ENCODE measurements at places on chromosomes 16 and 17. TPM values are rescaled to one million over a fixed set of nuclear protein-coding genes. Genes with fewer than 3 reads are reported as not detected.

GRCh38 chr16:82776470-82777146 is 149.8 kb downstream of the CDH13 start:
- peaks cover 2% of the 10 kb centered on the region for H3K4me1 ChIP-seq
- H3K4me3 ChIP-seq: no peak overlapping the region
- H3K27ac ChIP-seq: no peak overlapping the region
- no peak for DNase-seq
- no peaks in the 10 kb centered on the region for H3K27me3 ChIP-seq

DNA sequence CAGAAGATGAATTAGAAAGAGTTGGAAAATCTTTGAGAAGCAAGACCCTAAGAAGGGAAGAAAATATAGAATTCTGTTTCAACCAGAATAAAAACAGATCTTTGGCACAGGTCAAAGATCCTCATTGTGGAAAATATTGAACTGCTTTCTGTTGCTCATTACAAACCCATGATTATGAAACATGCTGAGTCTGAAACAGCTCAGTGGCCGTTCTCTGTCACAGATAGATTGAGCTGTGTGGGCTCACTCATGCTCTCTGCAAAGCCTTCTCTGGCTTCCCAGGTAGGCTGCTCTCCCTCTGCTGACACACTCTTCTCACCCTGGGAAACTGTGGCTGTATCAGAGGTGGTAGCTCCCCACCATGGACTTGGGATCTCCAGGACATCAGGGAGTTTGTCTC is 3.4 kb upstream of the KRT38 start:
- H3K36me3 ChIP-seq: no peaks in the 10 kb centered on the region
- H3K4me1 ChIP-seq: no peaks in the 10 kb centered on the region
- DNase-seq: no peak
- no peak overlapping the region for H3K27ac ChIP-seq
- peaks cover 21% of the 10 kb centered on the region for H3K27me3 ChIP-seq
- no peak overlapping the region for H3K4me3 ChIP-seq

Gene LUC7L3
- 86.1 TPM for total RNA-seq

GRCh38 chr17:17376362-17376761 is 73.2 kb downstream of the NT5M start:
- H3K4me1 ChIP-seq: no peaks in the 10 kb centered on the region
- no peaks in the 10 kb centered on the region for H3K36me3 ChIP-seq
- DNase-seq: no peak
- no peak overlapping the region for H3K4me3 ChIP-seq
- no peak overlapping the region for H3K27ac ChIP-seq

GRCh38 chr17:18950944-18951905 is 740 bp upstream of the SLC5A10 start:
- no peak for DNase-seq
- no peaks in the 10 kb centered on the region for H3K36me3 ChIP-seq
- no peak overlapping the region for H3K27ac ChIP-seq
- H3K4me3 ChIP-seq: no peak overlapping the region
- H3K27me3 ChIP-seq: peaks cover 24% of the 10 kb centered on the region

GRCh38 chr17:56144223-56144622 is 9.1 kb upstream of the ANKFN1 start:
- no peaks in the 10 kb centered on the region for H3K4me1 ChIP-seq
- no peak overlapping the region for H3K4me3 ChIP-seq

DNA sequence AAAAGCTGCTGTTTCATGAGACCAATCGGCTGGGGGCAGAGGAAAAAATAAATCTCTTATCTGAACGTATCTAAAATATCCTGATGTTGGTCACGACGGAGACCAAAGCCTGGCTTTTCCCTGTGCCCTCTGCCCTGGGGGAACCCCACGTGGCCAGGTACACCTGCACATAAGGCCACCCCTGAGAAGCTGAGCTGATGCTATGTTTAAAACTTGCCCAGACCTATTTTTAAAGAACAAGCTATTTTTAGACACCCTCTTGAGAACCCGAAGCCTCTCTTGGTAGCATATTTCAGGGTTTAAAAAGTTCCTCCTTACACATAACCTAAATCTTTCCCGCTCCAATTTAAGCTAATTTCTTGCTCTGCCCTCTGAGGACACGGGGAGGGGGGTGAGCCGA is 210.4 kb downstream of the GSG1L start:
- H3K27me3 ChIP-seq: peaks cover 13% of the 10 kb centered on the region
- no peak overlapping the region for H3K4me3 ChIP-seq
- H3K27ac ChIP-seq: no peak overlapping the region
- no peaks in the 10 kb centered on the region for H3K4me1 ChIP-seq
- no peaks in the 10 kb centered on the region for H3K36me3 ChIP-seq
